Endothelial cell of umbilical vein (primary cell): ENCODE measurements at places on chromosomes 3 and 15. TPM values are rescaled to one million over a fixed set of nuclear protein-coding genes. Genes with fewer than 3 reads are reported as not detected.

- H3K27me3 ChIP-seq, result no peaks in the 10 kb centered on the region
- no peak overlapping the region for H3K27ac ChIP-seq
- no peaks in the 10 kb centered on the region for H3K4me1 ChIP-seq
Measured at GRCh38 chr3:119835556-119835955, 53.7 kb downstream of the NR1I2 start.

- H3K36me3 ChIP-seq, result no peaks in the 10 kb centered on the region
- no peak overlapping the region for H3K4me3 ChIP-seq
- H3K27ac ChIP-seq, result no peak overlapping the region
- no peaks in the 10 kb centered on the region for H3K27me3 ChIP-seq
- no peaks in the 10 kb centered on the region for H3K4me1 ChIP-seq
- DNase-seq, result peak; percentile 19
Measured at GRCh38 chr3:141998669-141999290, 122.3 kb downstream of the ATP1B3 start.

Gene OGG1
- 32.1 and 36.2 TPM in 2 replicates for polyA plus RNA-seq

Gene OCA2
- not detected in 2 replicates for polyA plus RNA-seq

DNA sequence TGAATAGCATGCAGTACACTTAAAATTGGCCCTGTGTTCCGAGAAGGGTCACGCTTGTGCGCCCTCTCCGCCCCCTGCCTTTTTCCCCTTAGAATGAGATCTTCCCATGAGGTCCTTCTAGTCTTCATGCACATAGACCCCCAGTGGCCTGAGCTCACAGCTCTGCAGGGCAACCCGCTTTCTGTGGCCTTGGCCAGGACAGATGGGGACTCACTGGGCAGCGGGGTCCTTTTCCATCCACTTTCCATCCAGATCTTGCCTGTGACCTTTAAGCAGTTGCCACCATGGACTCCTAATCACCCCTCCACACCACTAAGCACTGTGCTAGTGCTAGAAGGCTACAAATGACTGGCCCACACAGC, 244.4 kb downstream of the UACA start:
- no peaks in the 10 kb centered on the region for H3K4me1 ChIP-seq
- no peak for DNase-seq
- no peak overlapping the region for H3K4me3 ChIP-seq
- H3K36me3 ChIP-seq, result no peaks in the 10 kb centered on the region

DNA sequence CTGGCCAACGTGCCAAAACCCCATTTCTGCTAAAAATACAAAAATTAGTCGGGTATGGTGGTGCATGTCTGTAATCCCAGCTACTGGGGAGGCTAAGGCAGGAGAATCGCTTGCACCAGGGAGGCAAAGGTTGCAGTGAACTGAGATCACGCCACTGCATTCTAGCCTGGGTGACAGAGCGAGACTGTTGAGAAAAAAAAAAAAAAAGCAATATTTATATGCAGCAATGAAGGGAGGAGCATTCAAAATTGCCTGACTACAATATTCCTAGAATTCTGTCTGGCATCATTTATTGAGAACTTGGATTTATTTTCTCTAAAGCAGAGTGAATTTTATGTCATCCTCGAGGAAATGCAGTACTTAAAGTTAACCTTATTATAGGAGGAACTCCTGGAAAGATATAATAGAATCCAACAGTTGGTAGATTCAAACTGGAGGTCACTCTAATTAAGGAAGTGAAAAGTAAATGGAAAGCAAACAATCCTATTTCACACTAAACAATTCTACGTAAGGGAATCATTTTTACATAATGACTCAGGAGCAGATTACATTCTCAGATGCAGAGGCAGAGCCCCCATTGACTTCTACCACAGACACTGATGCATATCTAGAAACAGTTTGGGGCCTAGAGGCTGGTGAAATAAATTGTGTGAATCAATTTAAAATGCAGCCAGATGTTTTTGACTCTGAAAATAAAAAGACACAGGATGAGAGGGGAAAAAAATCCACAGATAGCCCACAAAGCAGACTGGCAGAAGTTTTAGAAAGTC, 82.1 kb upstream of the FHIT start:
- H3K27me3 ChIP-seq, result no peaks in the 10 kb centered on the region
- H3K4me3 ChIP-seq, result no peak overlapping the region
- H3K27ac ChIP-seq, result no peak overlapping the region
- H3K36me3 ChIP-seq, result no peaks in the 10 kb centered on the region

GRCh38 chr15:90705212-90705611, 11.9 kb upstream of the BLM start:
- no peak overlapping the region for H3K27ac ChIP-seq
- no peaks in the 10 kb centered on the region for H3K4me1 ChIP-seq
- DNase-seq, result no peak

Gene WNT5A
- 0.08 and 0.16 TPM in 2 replicates for polyA plus RNA-seq

GRCh38 chr3:137746808-137747207, 17.3 kb upstream of the SOX14 start:
- no peaks in the 10 kb centered on the region for H3K36me3 ChIP-seq
- H3K4me1 ChIP-seq, result no peaks in the 10 kb centered on the region
- H3K27me3 ChIP-seq, result no peaks in the 10 kb centered on the region
- DNase-seq, result no peak
- H3K27ac ChIP-seq, result no peak overlapping the region

DNA sequence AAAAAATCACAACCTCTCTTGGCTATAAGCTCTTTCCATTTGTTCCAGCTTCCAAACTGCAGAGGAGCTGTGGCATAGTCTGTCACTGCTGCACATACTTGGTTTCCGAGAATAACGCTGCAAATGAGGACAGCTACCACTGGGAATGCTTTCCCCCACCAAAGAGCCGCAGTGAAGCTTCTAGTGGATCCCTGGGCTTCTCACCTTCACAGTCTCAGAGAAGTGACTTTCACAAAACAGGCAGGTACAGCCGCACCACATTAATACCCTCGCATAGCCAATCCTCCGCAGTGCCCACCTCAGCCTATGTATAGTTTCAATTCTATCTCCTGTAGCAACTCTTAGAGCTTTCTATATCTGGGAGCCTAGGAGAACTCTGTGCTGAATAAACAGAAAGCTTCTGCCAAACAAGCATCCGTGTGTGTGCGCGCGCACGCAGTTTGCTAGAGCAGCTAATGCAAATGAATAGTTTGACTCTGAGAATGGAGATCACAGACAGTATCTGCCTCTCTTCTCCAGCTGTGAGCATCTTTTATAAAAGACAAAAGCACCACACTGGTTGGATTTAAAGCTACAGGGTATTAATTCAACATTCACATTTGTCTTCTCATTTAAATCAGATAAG, 81.9 kb upstream of the PLXND1 start:
- H3K27me3 ChIP-seq, result no peaks in the 10 kb centered on the region
- no peaks in the 10 kb centered on the region for H3K36me3 ChIP-seq
- no peak overlapping the region for H3K4me3 ChIP-seq
- DNase-seq, result peak; percentile 36
- no peaks in the 10 kb centered on the region for H3K4me1 ChIP-seq

DNA sequence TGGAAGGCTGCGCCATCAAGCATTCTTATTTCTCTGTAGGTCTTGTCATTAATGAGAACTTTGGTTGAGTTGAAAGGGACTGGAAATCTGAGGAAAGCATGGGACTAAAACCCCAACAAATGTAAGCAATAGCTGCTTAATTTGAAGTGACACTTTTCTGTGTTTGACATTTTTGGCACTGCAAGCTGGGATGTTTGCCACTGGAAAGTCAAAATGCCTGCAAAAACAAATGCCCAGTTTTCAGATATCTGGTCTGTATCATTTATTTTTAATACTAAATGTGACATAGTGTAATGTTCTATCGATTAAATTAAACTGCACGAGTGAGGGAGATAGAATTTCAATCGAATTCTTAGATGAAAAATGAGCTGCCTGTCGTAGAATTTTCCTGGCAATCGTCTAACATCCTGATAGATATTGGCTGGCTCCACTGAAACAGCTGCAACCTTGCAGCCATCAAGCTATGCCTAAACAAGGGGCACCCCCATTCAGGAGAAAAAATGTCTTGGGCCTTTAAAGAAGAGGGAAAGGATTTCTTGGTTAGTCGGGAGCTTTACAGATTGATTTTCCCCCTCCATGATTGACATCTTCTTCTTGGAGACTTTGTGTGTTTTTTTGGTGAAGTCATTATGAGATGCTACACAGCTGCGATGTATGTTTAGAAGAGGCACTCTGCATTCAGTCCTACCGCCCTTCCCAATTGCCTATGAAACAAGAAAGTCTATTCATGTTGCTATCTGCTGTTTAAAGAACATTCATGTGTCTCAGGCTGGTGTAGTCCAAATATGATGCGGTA, 316.7 kb upstream of the TBL1XR1 start:
- DNase-seq, result no peak
- H3K27ac ChIP-seq, result no peak overlapping the region
- H3K36me3 ChIP-seq, result no peaks in the 10 kb centered on the region
- H3K4me1 ChIP-seq, result peaks cover 13% of the 10 kb centered on the region

DNA sequence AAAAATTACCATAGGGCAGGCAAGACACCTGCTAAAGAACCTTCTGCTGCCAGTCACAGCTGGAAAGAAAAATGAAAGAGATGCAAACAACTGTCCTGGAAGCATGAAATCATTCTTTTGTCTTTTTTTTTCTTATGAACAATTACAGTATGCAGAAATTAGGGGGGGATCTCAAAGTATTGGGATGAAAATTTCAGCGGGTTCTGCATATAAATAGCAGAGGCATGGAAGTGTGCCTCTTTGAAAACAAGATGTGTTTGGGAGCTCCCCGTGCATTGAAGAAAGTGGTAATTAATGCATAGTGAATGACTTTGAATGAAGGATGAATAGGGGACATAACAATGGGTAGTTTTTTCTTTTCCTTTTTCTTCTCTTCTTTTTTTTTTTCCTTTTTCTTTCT, 431.2 kb downstream of the SOX2 start:
- H3K27ac ChIP-seq, result no peak overlapping the region
- no peaks in the 10 kb centered on the region for H3K36me3 ChIP-seq
- no peaks in the 10 kb centered on the region for H3K27me3 ChIP-seq
- H3K4me3 ChIP-seq, result no peak overlapping the region
- no peak for DNase-seq

- H3K27me3 ChIP-seq, result no peaks in the 10 kb centered on the region
- no peak overlapping the region for H3K4me3 ChIP-seq
- H3K27ac ChIP-seq, result no peak overlapping the region
- H3K36me3 ChIP-seq, result no peaks in the 10 kb centered on the region
- H3K4me1 ChIP-seq, result no peaks in the 10 kb centered on the region
- no peak for DNase-seq
Measured at GRCh38 chr3:171986757-171987518, 52.4 kb upstream of the FNDC3B start.
